ENCODE measurements at places on chromosomes 1 and 21. TPM values are rescaled to one million over a fixed set of nuclear protein-coding genes. Genes with fewer than 3 reads are reported as not detected.
A peak's percentile ranks its signal among the peaks of the same experiment; 100 is the strongest.

DNA sequence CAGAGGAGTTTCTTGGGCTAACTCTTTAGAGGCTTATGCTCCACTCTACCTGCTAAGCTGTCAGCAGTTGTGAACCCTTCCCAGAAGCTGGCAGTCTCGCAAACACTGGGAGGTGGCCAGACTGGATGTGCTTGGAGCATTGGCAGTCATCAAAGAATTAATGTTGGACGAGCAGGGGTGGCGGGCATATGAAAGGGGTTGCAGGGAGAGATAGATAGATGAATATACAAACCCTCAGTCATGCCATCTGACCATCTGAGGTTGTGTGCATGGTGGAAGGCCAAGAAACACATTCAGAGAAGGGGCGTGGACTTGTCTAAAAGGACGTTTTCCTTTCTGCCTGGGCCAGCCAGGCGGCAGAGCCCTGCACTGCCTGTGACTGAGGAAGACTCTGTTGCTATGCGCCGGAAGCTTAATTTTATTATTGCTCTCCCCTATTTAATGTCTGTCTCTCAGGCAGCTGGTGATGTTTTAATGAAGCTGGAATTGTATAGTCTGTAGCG, 164.4 kb downstream of the PBX1 start:
- H3K4me3 ChIP-seq = no peak overlapping the region
- DNase-seq = peak; percentile 39
- no peaks in the 10 kb centered on the region for H3K27me3 ChIP-seq
- H3K4me1 ChIP-seq = peaks cover 6% of the 10 kb centered on the region
- no peaks in the 10 kb centered on the region for H3K36me3 ChIP-seq
- no peak overlapping the region for H3K27ac ChIP-seq

- H3K27me3 ChIP-seq = no peaks in the 10 kb centered on the region
- H3K4me3 ChIP-seq = no peak overlapping the region
- DNase-seq = no peak
- no peaks in the 10 kb centered on the region for H3K4me1 ChIP-seq
- no peak overlapping the region for H3K27ac ChIP-seq
Measured at GRCh38 chr1:155236451-155236850, 18.8 kb downstream of the ENTREP3 start.

DNA sequence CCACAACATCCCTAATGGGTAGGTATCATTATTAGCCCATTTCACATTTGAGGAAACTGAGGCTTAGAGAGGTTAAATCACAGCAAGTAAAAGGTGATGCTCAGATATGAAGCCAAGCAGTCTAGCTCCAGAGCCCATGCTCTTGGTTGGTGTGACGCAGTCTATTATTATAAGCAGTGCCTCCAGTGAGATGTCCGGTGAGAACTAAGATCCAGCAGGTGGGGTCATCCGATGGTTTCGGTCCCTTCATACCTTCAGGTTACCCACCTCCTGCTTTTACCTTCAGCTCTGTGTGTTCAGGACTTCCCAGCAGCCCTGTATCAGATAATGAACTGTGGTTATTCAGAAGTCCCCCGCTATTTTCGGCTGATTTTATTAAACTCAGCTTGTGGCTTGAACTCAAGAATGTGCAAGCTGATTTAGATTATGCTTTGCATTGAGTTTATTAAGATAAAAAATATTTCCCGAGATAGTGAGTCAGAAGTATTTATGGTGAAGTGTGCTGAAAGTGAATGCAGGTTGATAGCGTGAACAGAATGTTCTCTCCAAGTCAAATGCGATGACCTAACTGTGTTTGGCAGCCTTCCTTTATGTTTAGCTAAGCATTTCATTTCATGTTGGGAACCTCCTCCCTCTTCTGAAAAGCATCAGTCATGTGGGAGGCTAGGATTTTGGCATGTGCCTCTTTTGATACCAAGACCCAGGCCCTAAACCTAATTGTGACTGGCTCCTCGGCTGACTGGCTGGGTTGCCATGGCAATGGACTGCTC, 160.9 kb upstream of the UBE2U start:
- peak overlapping the region; percentile 38 for H3K27ac ChIP-seq
- no peaks in the 10 kb centered on the region for H3K4me1 ChIP-seq
- H3K27me3 ChIP-seq = no peaks in the 10 kb centered on the region
- peak; percentile 73 for DNase-seq
- H3K36me3 ChIP-seq = no peaks in the 10 kb centered on the region

THEM5 gene
- not detected for total RNA-seq

LCE6A gene
- not detected for total RNA-seq
